ENCODE measurements at places on chromosomes 7 and 10.

GRCh38 chr7:42972699-42973500, 40.7 kb downstream of the MRPL32 start:
- peak; percentile 65 for DNase-seq

GRCh38 chr7:157310676-157311185, 26.1 kb upstream of the DNAJB6 start:
- no peak for DNase-seq

GRCh38 chr10:35907548-35907947, 265.5 kb upstream of the FZD8 start:
- DNase-seq, result no peak

DNA sequence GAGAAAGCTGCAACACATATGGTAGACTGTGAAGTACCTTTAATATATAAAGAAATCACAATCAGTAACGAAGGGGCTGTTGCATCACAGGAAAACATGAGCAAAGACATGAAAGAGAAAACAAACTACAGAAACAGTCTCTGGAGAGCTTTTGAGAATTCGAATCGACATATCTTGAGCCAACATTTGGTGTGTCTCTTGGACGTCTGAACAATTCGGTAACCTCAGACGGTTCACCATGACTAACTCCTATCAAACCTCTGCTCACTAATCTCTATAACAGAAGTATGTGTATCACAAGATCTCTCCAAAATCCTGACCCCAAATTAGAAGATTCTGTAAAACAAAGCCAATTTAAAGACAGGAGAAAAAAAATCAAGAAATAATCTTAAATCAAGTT, 262.0 kb upstream of the YAE1 start:
- DNase-seq, result no peak

DNA sequence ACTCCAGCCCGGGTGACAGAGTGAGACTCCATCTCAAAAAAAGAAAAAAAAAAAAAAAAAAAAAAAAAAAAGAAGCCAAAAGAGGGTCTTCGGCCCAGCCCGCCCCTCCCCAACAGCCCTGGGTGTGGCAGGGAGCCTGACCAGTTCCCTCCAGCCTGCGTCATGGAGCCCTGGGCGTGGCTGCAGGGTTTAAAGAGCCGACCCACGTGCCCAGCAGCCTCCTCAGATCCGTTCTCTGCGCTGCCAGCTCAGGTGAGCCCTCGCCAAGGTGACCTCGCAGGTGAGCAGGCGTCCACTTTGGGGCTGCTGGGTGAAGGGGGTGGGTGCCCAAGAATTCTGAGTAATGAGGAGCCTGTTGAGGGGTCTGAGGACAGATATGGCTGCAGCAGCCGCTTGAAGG, at the start of gene FXYD4:
Gene FXYD4 (plus strand): TSS at position 219 of the 400 bp plus-strand sequence. CDS start 2,111 bp downstream, outside the sequence.
- DNase-seq, result no peak

- DNase-seq, result peak; percentile 28
These were observed 22.3 kb downstream of the CNPY1 start for GRCh38 chr7:155524018-155524556.

- DNase-seq, result peak; percentile 19
These were observed 106.7 kb downstream of the TNS3 start for GRCh38 chr7:47474937-47475879.

GRCh38 chr7:149831741-149832219, 6.4 kb upstream of the ZNF862 start:
- DNase-seq, result no peak

- no peak for DNase-seq
These were observed 444.6 kb downstream of the REEP3 start for GRCh38 chr10:63965846-63966245.
